ENCODE measurements at places on chromosomes 5 and 9.

GRCh38 chr5:172451771-172452197 is 2.5 kb downstream of the SH3PXD2B start:
- DNase-seq = peak; percentile 64

DNA sequence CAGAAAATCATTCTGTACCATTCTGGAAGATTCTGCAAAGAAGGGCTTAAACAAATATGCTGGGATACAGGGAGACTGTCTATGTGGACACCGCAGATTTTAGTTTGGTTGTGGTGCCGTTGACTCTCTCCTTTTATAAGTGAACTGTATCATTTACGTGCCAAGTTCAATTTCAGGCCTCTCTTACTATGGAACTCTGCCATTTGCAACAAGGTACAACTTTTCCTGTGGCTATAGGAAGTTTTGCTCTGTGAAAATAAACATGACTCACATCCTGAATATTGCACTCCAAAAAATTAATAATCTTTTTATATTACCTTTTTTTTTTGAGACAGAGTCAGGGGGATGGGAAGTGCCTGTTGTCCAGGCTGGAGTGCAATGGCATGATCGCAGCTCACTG is 29.7 kb upstream of the CSNK1G3 start:
- DNase-seq = no peak

GRCh38 chr9:107805201-107805600 is 315.6 kb upstream of the KLF4 start:
- no peak for DNase-seq

GRCh38 chr5:9667906-9668305 is 37.8 kb upstream of the TAS2R1 start:
- DNase-seq = no peak

DNA sequence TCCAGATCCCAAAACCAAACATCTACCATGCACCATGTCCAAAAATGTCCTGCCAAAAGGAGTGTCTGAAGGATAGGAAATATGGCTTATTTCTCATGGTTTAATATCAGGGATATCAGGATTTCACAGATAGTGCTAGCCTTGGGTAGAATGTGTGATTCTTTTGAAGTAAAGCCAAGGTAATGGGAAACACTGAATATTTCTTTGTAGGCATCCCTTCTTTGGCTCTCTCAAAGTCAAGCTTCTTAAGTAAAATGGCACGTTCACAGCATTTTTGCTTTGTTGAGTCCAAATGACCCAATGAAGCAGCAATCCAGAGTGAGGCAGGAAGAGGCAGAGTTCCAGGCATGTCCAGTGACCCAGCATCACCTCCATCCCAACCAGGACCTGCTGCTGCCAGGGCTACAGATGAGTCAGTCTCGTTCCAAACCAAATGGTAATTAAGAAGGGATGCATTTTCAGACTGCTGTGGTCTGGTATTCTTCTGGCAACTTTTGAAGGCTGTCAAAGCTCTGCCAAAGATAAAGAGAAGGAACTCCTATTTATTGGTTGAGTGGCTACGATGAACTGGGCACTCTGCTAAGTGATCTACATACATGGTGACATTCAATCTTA is 678.8 kb upstream of the KLF4 start:
- DNase-seq = peak; percentile 42

Data from HT1080 (cell line).